ENCODE measurements at places on chromosomes 16 and 17. TPM values are rescaled to one million over a fixed set of nuclear protein-coding genes. Genes with fewer than 3 reads are reported as not detected.

DNA sequence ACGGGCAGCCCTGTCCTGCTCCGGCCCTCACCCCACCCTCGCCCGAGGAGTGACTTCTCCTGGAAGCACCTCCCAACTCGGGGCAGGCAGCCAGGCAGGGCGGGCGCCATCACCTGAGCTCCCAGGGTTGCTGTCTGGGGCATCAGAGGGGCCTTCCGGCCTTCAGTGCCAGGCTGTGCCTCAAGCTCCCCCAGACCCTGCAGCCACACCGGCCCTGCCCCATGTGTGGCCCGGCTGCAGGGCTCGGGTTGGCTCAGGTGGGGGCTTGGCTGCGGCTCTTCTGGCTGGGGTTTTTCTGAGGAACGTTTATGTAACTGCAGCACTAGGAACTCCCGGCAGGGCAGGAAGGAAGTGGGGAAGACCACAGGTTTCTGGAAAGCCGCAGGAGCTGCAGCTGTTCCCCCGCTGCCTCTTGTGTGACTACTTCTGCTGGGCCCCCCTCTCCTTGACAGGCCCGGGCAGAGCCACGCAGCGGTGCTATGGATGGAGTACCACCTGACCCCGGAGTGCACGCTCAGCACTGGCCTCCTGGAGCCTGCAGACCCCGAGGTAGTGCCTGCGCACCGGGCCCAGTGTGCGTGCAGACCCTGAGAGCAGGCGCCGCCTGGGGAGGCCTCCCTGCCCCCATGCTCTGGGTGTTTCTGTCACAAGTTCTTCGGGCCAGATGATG, 45.6 kb downstream of the PRMT7 start:
- DNase-seq = peak; percentile 51
- no peak overlapping the region for H3K27ac ChIP-seq
- peaks cover 28% of the 10 kb centered on the region for H3K4me1 ChIP-seq
- peaks cover 11% of the 10 kb centered on the region for H3K36me3 ChIP-seq
- H3K27me3 ChIP-seq = no peaks in the 10 kb centered on the region

DNA sequence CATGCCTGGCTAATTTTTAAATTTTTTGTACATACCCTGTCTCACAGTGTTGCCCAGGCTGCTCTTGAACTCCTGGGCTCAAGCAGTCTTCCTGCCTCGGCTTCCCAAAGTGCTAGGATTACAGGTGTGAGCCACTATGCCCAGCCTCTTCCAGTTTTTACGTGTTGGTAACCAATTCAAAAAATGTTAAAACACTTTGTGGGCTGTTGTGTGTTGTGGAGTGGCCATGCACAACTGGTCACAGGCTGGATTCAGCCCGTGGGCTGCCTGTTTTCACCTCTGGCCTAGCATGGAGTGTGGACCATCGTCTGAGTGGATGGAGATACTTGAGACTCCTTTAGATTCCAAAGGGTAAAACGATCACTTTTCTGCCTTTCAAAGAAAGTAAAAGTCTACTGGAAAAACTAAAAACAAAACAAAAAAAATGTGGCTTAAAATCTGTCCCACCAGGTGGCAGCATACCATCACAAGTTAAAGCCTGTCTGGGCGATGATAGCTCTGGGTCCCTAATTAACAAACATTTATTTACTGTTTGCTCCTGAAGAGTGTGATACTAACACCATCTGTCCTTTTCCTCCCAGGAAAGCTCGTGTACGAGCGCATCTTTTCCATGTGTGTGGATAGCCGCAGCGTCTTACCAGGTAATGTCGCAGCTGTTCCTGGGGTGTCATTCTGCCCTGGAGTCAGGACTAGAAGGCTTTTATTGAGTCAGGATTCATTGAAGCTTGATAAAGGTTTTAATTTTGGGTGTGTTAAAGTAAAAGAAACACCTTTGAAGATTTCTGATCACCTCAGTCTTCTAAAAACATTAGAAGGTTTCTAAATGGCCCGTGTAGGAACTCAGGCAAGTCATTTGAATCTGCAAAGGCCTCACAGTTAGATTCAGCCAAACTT, 45.8 kb downstream of the VPS35L start:
- H3K36me3 ChIP-seq = no peaks in the 10 kb centered on the region
- no peak overlapping the region for H3K4me3 ChIP-seq
- peak; percentile 26 for DNase-seq
- no peaks in the 10 kb centered on the region for H3K27me3 ChIP-seq
- no peak overlapping the region for H3K27ac ChIP-seq

GRCh38 chr16:1054660-1055556, 17.6 kb upstream of the SSTR5 start:
- H3K27me3 ChIP-seq = peaks cover 5% of the 10 kb centered on the region
- no peaks in the 10 kb centered on the region for H3K36me3 ChIP-seq
- DNase-seq = no peak
- no peak overlapping the region for H3K4me3 ChIP-seq

DNA sequence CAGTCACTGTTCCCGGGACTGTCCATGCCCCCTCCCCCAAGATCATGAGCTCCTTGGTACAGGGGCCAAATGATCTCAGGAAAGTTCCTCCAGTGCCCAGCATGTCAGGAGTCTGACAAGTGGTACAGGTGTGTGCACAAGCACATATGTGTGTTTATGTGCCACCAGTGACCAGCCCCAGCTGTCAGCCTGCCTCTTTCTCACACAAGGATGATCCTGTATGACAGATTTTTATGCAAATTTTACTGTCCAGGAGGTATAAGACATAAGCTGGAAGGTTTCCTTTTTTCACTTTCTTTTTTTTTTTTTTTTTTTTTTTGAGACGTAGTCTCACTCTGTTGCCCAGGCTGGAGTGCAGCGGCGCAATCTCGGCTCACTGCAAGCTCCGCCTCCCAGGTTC, 31.4 kb upstream of the GFOD2 start:
- no peak for DNase-seq
- no peaks in the 10 kb centered on the region for H3K4me1 ChIP-seq
- H3K27me3 ChIP-seq = no peaks in the 10 kb centered on the region
- H3K27ac ChIP-seq = no peak overlapping the region
- no peak overlapping the region for H3K4me3 ChIP-seq
- H3K36me3 ChIP-seq = no peaks in the 10 kb centered on the region

DNA sequence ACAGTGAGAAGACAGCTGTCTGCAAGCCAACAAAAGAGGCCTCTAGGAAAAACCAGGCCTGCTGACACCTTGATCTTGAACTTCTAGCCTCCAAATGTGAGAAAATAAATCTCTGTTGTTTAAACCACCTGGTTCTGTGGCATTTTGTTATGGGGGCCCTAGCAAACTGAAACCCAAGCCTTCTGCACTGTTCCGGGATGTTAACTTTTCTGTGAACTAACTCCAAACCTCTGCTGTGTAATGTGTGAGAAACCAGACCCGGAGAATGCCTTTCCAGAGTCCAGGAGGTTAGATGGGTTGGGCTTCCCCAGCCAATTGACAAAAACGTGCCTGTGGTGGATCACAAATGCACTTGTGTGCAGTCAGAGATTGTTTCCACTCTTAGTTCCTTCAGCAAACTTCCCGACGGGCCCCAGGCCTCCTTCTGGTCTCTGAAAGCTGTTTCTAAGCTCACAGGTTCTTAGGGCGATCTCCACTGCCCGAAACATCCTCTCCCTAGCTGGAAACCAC, 13.6 kb upstream of the GGA2 start:
- no peaks in the 10 kb centered on the region for H3K4me1 ChIP-seq
- H3K27me3 ChIP-seq = no peaks in the 10 kb centered on the region
- H3K4me3 ChIP-seq = no peak overlapping the region
- DNase-seq = no peak
- peaks cover 15% of the 10 kb centered on the region for H3K36me3 ChIP-seq
- no peak overlapping the region for H3K27ac ChIP-seq

GRCh38 chr16:22014271-22014873, 6.5 kb downstream of the MOSMO start:
- H3K36me3 ChIP-seq = no peaks in the 10 kb centered on the region
- H3K4me3 ChIP-seq = no peak overlapping the region
- no peak for DNase-seq
- no peak overlapping the region for H3K27ac ChIP-seq
- peaks cover 6% of the 10 kb centered on the region for H3K4me1 ChIP-seq
- H3K27me3 ChIP-seq = no peaks in the 10 kb centered on the region

GRCh38 chr16:87880117-87880696, 10.9 kb upstream of the SLC7A5 start:
- H3K4me1 ChIP-seq = peaks cover under 1% of the 10 kb centered on the region
- H3K27ac ChIP-seq = no peak overlapping the region
- DNase-seq = no peak
- H3K36me3 ChIP-seq = no peaks in the 10 kb centered on the region

GRCh38 chr17:43627653-43628052, 34.1 kb downstream of the MEOX1 start:
- no peak for DNase-seq
- no peak overlapping the region for H3K27ac ChIP-seq
- H3K36me3 ChIP-seq = no peaks in the 10 kb centered on the region
- no peaks in the 10 kb centered on the region for H3K27me3 ChIP-seq
- H3K4me3 ChIP-seq = no peak overlapping the region
- H3K4me1 ChIP-seq = no peaks in the 10 kb centered on the region

DNA sequence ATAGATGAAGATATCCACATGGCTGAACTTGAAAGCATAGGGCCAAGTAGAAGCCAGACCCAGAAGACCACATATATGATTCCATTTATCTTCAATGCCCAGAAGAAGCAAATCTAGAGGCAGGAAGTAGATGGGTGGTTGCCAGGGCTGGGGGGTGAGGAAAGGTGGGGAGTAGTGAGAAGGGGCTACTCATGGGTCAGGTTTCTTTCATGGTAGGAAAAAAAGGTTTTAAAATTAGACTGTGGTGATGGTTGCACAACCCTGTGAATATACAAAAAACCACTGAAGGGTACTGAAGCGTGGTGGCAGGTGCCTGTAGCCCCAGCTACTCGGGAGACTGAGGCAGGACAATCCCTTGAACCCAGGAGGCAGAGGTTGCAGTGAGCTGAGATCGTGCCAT, 5.4 kb downstream of the CD2BP2 start:
- H3K4me3 ChIP-seq = no peak overlapping the region
- peaks cover 17% of the 10 kb centered on the region for H3K4me1 ChIP-seq
- H3K36me3 ChIP-seq = peaks cover 39% of the 10 kb centered on the region

GRCh38 chr16:85424260-85425073, 188.7 kb upstream of the GSE1 start:
- H3K36me3 ChIP-seq = no peaks in the 10 kb centered on the region
- H3K27ac ChIP-seq = no peak overlapping the region
- DNase-seq = no peak
- H3K4me3 ChIP-seq = no peak overlapping the region
- H3K4me1 ChIP-seq = peaks cover 4% of the 10 kb centered on the region
- H3K27me3 ChIP-seq = no peaks in the 10 kb centered on the region

DNA sequence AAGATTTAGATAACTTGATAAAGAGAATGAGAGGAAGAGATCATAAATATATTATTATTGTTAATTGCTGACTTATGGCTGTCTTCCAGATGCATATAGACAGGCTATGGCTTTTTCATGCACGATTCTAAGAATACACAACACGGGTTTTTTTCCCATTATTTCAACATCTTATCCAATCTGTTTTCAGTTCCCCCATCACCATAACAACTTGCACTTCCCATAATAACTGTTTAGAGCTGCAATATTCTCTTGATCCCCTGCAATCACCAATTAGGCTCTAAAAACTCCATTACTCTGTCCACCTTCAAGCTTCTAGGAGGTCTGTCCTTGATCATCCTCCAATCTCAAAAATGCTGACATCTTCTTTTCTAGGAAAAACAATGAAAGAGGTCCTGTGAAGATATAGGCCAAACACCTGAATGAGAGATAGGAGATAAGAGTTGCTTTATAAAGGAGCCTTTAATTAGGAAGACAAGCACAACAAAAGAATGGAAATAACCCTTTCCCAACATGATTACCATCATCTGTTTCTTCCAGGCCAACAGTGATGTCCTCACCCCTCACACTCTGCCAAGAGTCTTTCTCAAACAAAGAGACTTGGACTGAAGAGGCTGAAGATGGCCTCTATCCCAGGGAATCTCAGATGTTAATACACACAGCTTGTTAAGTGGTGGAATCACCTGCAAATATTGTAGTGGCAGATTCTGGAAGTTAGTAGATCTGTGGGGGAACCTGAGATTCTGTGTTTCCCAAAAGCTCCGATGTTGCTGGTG, 32.2 kb upstream of the CCL2 start:
- H3K4me3 ChIP-seq = no peak overlapping the region
- no peak for DNase-seq
- H3K4me1 ChIP-seq = no peaks in the 10 kb centered on the region
- no peak overlapping the region for H3K27ac ChIP-seq
- H3K27me3 ChIP-seq = no peaks in the 10 kb centered on the region

DNA sequence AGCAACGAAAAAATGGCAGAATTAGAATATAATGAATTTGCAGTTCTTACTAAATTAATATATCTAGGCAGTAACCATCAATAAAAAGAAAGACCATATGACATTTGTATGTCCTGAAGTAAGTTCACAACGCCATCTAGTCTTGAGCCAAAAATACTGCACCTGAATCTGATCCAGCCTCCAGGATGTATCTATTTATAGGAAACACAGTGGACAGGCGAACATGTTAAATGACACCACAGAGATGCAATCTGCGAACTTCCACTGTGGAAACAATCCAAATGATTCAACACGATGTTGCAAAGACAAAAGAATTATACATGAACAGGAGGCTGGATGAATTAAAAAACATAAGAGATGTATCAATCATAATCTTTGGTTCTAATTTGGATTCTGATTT, 197.6 kb downstream of the CDH13 start:
- H3K4me1 ChIP-seq = no peaks in the 10 kb centered on the region
- H3K4me3 ChIP-seq = no peak overlapping the region
- no peaks in the 10 kb centered on the region for H3K36me3 ChIP-seq
- no peak overlapping the region for H3K27ac ChIP-seq
- DNase-seq = no peak
- no peaks in the 10 kb centered on the region for H3K27me3 ChIP-seq

DNA sequence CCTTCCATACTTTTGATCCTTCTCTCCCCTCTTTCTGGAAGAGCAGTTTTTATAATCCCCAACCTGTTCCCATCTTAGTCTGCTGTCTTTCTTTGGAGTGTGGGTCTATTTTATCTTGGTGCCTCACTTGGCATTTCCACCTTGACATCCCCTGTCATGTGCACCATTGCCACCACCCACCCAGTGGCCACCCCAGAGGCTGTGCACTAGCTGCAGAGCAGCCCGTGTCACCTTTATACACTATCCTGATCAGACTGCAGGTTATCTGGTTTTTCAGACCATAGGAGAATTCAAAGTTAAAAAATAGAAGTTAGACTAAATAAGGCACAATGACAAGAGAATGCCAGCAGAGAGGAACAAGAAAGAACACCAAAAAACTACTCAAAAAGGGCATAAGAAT, 43.8 kb downstream of the TANGO6 start:
- no peaks in the 10 kb centered on the region for H3K4me1 ChIP-seq
- no peaks in the 10 kb centered on the region for H3K36me3 ChIP-seq
- DNase-seq = no peak
- H3K4me3 ChIP-seq = no peak overlapping the region
- H3K27ac ChIP-seq = no peak overlapping the region

Gene SOST
- not detected for total RNA-seq

Gene NTN1
- total RNA-seq = 0.24 TPM

Gene ABAT
- total RNA-seq = 10.1 TPM

Gene SAMD14
- 0.92 TPM for total RNA-seq

Gene SRL
- total RNA-seq = not detected

Gene KRTAP17-1
- total RNA-seq = not detected

Measured in CD8-positive, alpha-beta memory T cell (primary cell).